Fibroblast of skin of abdomen (primary cell): ENCODE measurements at places on chromosomes 13 and 19.

DNA sequence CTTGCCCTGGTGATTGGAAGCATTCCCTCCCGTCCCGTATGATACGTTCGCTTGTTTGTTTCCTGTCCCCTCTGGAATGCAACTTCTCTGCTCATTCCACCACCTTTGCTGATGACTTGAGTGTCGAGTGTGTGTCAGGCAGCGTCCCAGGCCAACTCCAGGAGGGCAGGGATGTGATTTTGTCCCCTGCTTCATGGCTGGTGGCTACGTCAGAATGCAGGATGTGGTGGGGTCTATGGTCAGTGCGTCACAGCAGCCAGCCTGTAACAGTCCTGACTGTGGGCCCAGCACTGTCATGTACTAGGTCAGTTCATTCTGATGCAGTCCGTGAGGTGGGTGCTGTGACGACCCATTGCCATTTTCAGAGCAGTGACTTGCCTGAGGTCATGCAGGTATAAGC lies 16.2 kb downstream of the BRSK1 start:
- DNase-seq = no peak

DNA sequence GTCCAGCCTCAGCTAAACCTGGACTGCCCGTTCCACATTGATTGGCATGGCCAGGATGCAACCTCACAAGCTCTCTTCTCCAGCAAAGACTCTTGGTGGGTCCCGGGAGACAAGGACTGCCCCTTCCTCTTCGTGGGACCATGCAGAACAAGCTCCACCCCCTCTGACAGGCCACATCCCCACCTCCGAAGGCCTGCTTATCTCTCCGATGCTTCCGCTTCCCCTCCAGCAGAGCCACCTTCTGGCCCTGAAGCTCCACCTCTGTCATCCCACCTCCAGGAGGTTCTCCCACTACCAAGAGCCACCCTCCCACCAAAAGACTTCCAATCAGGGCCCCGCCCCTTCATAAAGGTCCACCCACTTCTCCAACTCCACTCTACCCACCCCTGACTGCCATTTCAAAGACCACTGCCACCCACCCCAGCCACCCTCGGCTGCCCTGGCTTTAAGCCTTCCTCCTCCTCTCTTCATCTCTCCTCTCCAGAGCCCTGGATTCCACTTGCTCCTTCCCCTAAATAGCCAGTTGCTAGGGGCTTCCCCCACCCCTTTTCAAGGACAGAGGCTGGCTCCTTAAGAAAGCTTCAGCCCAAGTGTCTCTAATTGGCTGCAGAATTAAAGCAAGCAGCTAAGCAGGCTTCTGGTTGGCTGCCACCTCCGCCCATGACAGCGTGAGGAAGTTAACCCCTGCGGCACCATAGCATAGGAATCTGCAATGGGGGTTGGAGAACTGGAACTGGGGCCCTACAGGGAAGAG lies 9.9 kb downstream of the LRFN1 start:
- no peak for DNase-seq

GRCh38 chr19:55553217-55554182 lies 8.2 kb upstream of the SBK3 start:
- DNase-seq = no peak

GRCh38 chr13:98752467-98753290 lies at the start of gene SLC15A1:
Gene SLC15A1 (minus strand): TSS chr13:98752672. CDS start chr13:98752598, 74 bp downstream.
- DNase-seq = no peak

GRCh38 chr19:49425922-49426592 lies 869 bp downstream of the GFY start:
- DNase-seq = no peak

DNA sequence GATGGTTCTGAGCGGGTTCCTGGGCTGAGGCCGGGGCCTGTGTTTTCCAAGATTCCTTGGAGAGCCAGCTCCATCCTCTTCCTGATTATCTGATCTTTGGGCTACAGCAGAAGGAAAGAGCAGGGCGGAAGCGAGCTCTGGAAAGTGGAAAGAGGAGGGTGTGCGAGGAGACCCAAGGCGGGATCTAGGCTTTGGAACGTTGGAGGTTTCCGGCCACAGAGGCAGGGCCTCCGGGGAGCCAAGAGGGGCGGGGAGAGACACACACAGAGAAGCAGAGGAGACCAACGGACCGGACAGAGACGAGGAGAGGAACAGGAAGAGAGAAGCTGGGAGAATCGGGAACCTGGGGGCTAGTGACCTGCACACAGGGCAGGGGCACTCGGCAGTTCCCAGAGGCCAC lies at the start of gene CLEC11A:
CLEC11A (plus strand) TSS at position 296 of the 400 bp plus-strand sequence. CDS start 162 bp downstream, outside the sequence.
- DNase-seq = peak; percentile 86

DNA sequence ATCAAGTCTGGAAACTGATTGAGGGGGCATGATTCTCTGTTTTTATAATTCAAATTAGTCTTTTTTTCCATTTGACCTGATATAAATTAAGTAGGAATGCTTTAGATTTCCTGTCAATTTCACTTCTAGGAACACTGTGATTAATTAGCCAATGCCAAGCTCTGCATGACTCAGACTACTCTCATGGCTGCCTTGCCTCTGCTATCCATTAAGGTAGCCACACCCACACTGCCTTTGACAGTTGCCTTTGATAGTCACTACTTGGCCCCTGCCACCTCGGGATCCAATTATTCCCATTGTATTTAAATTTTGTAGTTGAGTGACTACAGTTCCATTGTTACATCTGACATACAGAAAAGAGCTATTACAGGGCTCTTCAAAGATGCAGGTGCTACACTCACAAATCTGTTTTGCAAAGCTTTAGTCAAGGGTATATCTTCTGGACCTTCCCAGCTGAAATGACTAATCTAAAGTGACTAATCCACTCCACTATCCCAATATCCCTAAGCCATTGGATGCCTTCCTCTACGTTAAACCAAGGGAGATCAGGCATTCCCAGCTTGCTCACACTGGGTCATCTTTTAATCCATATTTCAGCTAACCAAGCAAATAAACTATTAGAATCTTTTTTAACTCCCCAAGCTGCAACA lies 1193.1 kb upstream of the MIR17HG start:
- no peak for DNase-seq

GRCh38 chr19:1087813-1088415 lies 7.3 kb downstream of the POLR2E start:
- no peak for DNase-seq

- DNase-seq = no peak
Measured at GRCh38 chr13:101892296-101892695, 439.8 kb downstream of the ITGBL1 start.
